ENCODE measurements at places on chromosomes 6 and 20.

GRCh38 chr20:62676976-62677375 lies 31.7 kb upstream of the NTSR1 start:
- DNase-seq = no peak

DNA sequence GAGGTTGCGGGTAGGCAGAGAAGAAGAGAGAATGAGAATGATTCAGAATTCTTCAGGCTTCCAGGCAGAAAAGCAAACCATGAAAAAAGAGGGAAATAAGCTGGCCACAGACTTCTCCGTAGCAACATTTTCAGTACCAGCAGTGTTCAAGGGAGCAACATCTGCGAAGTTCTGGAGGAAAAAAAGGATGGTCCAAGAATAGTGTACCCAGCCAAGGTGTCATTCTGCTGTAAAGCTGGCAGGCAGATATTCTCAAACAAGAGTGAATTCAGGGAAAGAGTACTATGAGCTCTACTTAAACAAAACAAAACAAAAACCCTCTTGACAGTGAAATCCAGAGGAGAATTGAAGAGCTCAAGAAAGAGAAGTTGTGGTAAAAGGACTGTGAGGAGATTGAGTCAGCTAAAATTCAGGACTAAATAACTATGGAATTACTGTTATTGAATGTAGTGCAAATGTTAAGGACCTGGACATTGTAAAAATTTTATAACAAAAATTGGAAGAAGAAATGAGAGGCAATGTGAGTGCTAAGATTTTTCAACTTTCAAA lies 86.5 kb downstream of the ATRN start:
- DNase-seq = peak; percentile 67

DNA sequence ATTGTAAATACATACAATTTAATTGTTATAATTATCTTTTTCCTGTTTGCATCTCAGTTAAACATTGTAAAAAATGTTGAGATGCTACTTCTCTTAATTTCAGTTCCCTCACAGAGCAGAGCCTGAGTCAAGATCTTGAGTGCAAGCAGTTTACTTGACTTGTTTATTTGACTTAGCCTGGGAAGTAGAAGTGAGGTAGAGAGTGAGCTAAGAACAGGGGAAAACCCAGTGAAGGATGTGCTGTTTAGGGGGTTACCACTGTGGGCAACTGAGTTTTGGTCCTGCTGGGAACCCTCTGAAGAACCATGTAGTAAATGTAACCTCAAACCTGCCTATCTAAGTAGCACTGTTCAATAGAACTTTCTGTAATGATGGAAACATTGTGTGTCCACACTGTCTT lies 495.2 kb upstream of the FLRT3 start:
- no peak for DNase-seq

GRCh38 chr6:110404607-110405006 lies 10.8 kb downstream of the DDO start:
- no peak for DNase-seq

DNA sequence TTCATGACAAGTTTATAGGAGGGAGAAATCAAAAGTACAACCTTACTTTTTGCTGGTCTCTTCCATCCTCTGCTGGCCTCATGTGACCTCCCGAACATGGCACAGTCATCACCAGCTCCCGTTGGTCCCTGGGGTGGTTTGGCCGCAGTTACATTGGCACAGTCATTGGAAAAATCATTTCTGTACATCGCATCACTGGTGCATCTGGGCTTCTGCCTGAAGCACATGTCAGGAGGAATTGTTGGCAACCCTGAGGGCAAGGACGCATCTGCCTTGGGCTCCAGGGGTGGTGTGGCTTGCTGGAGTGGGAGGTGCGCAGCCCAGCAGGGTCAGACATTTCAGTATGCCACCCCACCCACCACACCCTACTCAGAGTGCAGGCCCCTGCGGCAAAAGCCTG lies 162.9 kb upstream of the SLC24A3 start:
- no peak for DNase-seq
